Ascending aorta (tissue), 2 donors: ENCODE measurements at places on chromosomes 13 and 19. TPM values are rescaled to one million over a fixed set of nuclear protein-coding genes. Genes with fewer than 3 reads are reported as not detected.

DNA sequence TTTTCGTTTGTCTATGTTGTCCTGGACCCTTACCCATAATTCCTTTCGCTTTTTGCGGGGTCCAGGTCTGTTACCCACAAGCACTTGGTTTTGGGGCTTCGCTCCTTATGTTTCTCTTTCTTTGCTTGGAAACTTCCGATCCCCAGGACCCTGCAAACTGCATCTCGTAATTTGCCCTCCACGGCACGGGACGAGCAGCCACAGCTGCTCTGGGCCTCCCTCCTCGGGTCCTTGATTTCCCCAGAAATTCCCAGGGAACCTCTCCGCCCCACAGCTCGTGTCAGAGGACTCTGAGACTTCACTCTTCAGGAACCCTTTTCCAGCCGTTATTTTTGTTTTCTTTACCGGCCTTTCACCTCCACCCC is 599 bp downstream of the SNRNP70 start:
- DNase-seq, result no peak

DNA sequence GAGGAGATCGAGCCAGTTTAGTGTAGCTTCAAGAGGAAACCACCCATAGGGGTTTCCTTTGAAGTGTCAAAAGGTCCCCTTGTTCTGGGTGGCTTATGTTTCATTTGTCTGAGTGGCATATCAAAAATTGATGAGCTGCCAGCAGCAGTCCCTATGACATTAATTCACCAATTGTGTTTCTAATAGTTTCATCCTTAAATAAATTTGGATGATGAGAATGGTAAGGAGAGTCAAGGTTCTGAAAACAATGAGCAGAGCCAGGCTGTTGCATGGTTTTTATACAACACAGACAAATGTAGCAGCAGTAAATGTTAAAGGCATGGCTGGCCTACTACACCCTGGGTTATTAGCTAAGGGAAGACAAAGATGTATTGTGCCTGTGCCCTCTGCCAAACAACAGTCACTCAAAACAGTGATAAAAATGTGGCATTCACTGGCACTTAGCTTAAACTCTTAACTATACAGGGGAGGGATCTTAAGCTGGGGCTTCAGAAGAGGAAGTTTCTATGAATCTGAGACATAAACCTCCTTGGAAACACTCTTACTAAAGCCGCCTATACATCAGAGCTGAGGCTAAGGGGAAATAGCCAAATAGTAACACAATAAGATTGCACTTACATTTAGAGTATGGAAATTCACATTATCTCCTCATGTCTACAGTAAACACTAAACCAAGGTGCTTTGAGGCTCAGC is 200.5 kb downstream of the POU4F1 start:
- no peak for DNase-seq

GRCh38 chr19:51418707-51419106 is 1.3 kb upstream of the SIGLEC10 start:
- no peak for DNase-seq

ZNF536 gene
- not detected for total RNA-seq

TMIGD2 gene
- not detected for total RNA-seq

CEACAM8 gene
- total RNA-seq, result not detected

DNA sequence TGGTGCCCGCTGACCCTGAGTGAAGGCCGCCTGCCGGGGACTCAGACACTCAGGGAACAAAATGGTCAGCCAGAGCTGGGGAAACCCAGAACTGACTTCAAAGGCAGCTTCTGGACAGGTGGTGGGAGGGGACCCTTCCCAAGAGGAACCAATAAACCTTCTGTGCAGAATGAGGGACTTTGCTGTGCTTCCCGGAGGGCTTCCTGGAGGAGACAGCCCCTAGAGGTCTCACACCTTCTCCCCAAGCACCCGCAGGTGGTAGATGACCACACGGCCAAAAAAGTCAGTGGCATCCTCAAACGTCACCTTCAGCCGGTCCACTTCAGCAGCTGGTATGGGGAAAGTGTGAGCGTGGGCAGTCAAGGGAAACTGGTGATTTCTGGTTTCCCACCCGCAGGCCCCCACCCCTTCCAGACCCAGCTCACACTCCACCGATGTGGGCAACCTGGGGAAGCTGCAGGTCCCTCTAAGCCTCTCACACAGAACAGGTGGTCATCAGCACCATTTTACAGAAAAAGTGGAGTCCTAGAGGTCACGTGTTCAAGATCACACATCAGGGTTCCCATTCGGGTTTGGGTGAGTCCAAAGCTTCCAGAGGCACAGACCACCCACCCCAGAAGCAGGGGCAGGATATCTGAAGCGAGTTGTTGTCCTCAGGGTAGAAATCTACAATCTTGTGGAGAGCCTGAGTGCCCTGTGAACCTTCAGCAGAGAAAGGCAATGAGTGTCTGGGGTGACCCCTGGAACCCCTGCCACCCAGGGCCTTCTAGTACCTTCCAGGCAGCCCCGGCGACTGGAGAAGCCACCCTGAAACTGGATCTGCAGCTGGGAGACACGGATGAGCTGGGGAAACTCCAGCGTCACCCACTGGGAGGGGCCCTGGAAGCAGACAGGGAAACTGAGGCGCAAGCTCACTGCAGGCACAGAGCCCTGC is 1.2 kb downstream of the NR2C2AP start:
- no peak for DNase-seq

GRCh38 chr19:30681162-30682100 is 309.2 kb downstream of the ZNF536 start:
- no peak for DNase-seq

DDX39A gene
- 83.4 TPM for total RNA-seq

- DNase-seq, result no peak
Measured at GRCh38 chr19:51107406-51108065, 673 bp downstream of the CTU1 start.

GRCh38 chr19:49861107-49861506 is 6.3 kb downstream of the PNKP start:
- DNase-seq, result no peak

GRCh38 chr13:27125357-27126282 is 46.0 kb downstream of the USP12 start:
- DNase-seq, result no peak

DNA sequence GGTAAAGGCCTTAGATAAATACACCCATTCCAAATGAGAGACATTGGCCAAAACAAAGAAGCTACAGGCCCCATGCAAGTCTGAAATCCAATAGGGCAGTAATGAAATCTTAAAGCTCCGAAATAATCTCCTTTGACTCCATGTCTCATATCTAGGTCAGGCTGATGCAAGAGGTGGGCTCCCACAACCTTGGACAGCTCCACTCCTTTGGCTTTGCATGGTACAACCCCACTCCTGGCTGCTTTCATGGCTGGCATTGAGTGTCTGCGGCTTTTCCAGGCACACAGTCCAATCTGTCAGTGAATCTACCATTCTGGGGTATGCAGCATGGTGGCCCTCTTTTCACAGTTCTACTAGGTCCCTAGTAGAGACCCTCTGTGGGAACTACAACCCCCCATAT is 762.5 kb downstream of the LIG4 start:
- DNase-seq, result no peak

SYNE4 gene
- not detected for total RNA-seq

GRCh38 chr19:7869910-7870511 is 4.2 kb downstream of the PRR36 start:
- no peak for DNase-seq

FARP1 gene
- total RNA-seq, result 80.8 TPM

ZNF558 gene
- total RNA-seq, result 12.8 TPM

SHD gene
- total RNA-seq, result not detected

PTGER1 gene
- total RNA-seq, result 17.1 TPM

GRCh38 chr19:1252821-1253513 is 4.6 kb downstream of the MIDN start:
- peak; percentile 90 for DNase-seq

DNA sequence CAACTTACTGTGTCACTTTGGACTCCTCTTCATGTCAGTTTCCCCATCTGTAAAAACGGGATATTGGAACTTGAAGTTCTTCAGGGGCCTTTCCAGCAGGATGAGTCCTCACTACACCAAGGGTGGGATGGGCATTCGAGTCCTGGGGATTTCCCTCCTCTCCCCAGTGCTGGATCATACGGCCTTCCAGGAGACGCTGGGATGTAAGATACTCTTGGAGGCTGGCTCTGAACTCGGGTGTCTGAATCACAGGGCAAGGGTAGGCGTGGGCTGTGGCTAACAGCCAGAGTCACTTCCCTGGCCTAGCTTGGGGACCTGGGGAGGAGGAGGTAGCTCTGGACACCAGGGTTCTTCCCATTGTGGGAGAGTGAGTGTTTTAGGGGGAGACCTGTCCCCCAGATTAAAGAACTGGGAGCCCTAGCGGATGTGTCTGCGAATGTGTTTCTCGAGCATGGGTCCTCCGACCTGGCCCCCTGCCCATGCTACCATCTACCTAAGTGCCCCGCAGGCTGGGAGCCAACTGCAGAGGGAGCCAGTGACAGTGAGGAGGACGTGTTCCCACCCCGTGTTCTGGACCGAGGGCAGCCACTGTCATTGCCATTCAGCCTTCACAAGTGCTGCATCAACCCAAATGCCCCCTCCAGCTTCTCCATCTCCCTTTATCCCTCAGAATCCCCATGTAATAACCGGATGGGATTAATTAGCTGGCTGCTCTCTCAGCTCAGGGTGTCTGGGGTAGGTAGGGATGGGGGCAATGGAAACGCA is 2.4 kb upstream of the CYTH2 start:
- no peak for DNase-seq

DNA sequence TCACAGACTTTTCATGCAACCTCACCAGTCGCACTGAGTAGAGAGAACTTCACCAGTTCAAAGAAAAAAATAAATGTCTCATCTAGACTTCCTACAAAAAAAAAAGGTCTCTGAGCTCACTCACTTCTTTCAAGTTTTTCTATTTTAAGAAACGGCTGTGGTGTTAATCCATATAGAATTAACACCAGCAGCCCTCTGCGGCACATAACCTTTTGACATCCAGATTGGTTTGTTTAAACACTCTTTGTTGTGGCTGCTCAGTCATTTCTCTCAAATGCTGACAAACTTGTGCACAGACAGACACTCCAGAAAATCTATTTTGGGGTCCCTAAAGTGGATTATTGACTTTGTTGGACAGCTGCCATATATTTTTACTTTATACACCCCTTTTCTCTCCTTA is 874.9 kb downstream of the EFNB2 start:
- DNase-seq, result no peak

GRCh38 chr19:13117176-13117771 is 734 bp upstream of the TRMT1 start:
- no peak for DNase-seq

DNA sequence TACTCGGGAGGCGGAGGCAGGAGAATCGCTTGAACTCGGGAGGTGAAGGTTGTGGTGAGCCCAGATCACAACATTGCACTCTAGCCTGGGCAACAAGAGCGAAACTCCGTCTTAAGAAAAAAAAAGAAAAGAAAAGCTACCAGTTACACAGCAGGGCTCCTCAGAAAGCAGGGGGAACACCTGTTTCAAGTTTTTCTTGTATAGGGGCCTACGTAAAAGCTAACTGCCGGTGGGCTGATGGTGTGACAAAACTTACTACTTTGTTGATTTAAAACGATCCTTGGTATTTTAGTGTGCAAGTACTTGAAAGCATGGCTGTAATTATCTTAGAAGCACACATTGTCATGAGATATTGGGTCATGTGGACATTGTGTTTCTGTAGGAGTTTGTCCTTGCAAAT is 15.7 kb upstream of the ERVV-1 start:
- DNase-seq, result no peak

DNA sequence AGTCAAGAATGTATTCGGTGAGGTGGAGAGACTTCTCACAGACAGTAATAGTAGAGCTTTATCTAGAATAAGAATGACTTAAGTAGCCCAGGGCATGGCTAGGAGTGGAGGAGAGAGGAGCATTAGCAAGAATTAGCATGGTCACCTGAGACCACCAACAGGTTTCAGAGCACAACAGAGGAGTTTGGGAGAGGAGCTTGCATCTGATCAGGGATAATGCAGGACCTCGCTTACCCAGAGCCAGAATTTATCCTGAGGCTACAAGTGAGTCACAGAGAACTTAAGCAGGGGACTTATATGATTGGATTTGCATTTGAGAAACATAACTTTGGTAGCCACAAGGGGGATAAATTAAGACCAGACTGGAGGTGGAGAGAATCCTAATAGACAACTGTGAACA is 102.1 kb upstream of the FNDC3A start:
- DNase-seq, result no peak
